AG09309 (cell line): ENCODE measurements at places on chromosomes 2 and 18.

GRCh38 chr2:231662028-231662810, 46.1 kb upstream of the PTMA start:
- peak; percentile 80 for DNase-seq

GRCh38 chr2:127416506-127417001, 1.7 kb upstream of the PROC start:
- no peak for DNase-seq

DNA sequence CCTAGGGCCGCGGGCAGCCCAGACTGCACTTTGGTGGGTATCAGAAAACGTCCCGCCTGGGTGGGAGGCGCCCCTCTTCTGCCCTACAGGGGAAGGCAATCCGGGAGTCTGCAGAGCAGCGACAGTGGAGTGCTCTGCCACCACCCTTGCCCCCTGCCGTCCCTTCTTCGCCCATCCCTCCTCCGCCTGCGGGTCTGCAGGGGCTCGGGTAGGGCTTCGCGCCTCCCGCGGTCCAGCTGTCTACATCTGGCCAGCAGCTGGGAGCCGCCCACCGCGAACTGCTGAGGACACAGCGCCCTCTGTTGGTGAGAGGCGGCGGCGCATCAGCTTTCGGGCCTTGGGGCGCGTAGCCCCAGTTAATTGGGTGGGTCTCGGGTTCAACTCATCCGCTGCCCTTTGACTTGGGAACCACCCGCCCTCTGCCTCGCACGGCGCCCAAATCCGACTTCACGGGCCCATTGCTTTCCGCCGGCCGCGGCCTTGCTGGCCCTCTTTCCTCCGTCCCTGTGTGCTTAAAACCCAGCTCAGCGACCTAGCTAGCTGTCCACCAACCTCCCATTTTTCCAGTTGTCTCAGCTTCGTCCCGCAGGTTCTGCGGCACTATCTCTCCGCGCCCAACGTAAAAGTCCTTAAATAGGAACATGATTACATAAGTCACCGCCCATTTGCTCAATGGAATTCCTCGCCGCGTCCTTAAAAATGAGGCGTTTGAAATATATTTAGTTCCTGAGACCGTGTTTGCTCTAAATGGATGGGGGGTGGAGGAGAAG, 17.6 kb downstream of the WNT10A start:
- no peak for DNase-seq

DNA sequence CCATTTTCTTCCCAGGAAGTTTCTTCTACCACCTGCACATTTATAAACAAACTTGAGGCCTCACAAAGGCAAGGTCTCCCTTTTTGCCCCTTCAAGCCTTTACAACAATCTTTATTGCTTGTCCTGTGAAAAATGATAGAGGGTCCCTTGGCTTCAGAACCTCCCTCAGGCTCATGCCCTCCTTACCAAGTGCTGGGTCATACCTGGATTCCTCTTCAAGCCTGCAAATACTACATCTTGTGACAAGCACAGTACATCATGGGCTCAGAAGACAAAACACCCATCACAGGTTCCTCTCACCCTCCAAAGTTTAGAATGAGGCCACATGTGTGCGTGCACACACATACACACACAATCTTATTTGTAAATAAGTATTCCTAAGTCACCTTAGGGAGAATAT, 9.1 kb downstream of the CAPN14 start:
- DNase-seq: no peak

- peak; percentile 52 for DNase-seq
Measured at GRCh38 chr2:31526946-31527732, 53.6 kb downstream of the SRD5A2 start.

- no peak for DNase-seq
Measured at GRCh38 chr2:218332288-218332687, 24.4 kb upstream of the CATIP start.

GRCh38 chr2:118846953-118847761, at the start of gene EN1:
Gene EN1, minus strand, starts transcription at chr2:118847648. Its CDS starts 481 bp downstream, at chr2:118847167.
- DNase-seq: no peak

DNA sequence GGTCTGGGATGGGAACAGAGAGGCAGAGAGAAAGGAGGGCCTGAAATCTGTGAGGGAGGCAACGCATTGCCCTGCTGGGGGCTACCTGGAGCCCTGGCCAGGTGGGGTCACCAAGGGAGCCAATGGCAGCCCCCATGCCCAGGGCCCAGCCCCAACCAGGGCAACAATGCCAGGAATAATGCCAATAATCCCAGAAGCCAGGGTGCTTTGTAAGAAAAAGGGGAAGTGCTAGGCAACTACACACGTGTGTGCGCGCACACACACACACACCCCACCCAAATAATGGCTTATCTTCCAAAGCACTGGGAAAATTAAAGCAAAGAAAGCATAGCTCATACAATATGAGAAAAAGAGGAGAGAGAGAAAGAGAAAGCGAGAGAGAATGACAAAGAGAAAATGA, 7.0 kb upstream of the CLEC4F start:
- no peak for DNase-seq

- DNase-seq: no peak
Measured at GRCh38 chr2:101111917-101112771, 39.0 kb downstream of the TBC1D8 start.

DNA sequence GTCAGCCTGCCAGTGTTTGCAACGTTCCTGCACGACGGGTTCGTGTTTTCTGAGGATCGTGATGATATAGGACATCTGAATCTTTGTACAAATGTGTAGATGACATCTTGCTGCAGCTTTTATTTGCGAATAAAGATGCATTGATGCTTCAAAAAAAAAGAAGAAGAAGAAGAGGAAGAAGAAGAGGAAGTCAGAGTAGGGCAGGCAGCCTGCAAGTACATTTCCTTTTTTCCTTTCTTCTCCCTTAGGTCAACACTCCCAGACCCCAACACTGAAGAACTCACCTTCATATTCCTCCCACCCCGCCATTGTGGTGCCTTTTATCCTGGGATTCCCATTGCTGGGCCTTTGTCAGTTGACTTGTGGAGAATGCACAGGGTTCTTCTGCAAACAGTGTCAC, 91.5 kb downstream of the FHOD3 start:
- DNase-seq: no peak

GRCh38 chr2:238462782-238463396, 36.2 kb downstream of the ASB1 start:
- DNase-seq: no peak

- no peak for DNase-seq
Measured at GRCh38 chr2:75324861-75325284, 125.6 kb upstream of the TACR1 start.
